ENCODE measurements at places on chromosomes 1 and 21.
A peak's percentile ranks its signal among the peaks of the same experiment; 100 is the strongest.

- DNase-seq, result no peak
Measured at GRCh38 chr1:16944038-16944437, 22.3 kb downstream of the CROCC start.

DNA sequence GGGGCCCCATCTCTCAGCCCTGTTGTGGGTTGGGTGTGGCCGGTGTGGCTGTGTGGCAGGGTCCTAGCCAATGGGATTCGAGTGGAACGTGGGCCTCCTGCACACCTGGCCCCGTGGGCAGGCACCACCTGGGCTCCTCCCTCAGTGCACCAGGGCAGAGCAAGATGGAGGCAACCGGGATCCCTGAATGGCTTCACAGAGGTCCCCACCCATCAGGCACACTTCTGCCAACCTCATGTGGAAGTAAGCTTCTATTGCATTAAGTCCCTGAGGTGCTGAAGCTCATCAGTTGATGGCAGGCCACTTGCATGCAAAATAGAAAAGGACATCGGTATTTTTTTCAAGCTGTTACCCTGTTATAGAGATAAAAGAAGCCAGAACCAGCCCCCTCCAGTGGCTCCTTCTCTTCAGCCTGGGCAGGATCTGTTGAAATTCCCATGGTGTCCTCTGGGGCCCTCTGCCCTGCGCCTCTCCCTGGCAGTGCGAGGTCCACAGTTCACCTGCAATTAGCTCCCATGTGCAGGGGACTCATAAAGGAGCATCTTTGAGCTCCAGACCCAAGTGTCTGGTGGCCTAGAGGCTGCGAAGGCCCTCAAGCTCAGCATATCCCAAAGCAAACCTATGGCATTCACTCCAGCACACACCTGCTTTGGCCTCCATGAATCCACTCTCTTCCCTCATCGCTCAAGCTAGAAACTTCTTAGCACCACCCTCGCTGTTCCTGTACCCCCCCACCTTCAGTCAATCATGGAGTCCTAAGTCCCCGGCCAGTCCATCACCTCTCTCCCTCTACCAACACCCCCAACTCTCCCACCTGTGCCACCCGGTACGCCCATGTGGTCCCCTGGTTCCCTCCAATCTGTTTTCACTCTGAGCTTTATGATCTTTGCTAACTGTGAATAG is 2.1 kb upstream of the SLC45A1 start:
- no peak for DNase-seq

GRCh38 chr1:29583727-29584126 is 347.4 kb downstream of the PTPRU start:
- DNase-seq, result no peak

- peak; percentile 61 for DNase-seq
Measured at GRCh38 chr21:39867198-39867650, at the start of gene PCP4. TSS of gene PCP4 (plus strand) at chr21:39867438. CDS start at chr21:39867502, 64 bp downstream.

- no peak for DNase-seq
Measured at GRCh38 chr1:177937931-177938330, 31.9 kb downstream of the SEC16B start.

DNA sequence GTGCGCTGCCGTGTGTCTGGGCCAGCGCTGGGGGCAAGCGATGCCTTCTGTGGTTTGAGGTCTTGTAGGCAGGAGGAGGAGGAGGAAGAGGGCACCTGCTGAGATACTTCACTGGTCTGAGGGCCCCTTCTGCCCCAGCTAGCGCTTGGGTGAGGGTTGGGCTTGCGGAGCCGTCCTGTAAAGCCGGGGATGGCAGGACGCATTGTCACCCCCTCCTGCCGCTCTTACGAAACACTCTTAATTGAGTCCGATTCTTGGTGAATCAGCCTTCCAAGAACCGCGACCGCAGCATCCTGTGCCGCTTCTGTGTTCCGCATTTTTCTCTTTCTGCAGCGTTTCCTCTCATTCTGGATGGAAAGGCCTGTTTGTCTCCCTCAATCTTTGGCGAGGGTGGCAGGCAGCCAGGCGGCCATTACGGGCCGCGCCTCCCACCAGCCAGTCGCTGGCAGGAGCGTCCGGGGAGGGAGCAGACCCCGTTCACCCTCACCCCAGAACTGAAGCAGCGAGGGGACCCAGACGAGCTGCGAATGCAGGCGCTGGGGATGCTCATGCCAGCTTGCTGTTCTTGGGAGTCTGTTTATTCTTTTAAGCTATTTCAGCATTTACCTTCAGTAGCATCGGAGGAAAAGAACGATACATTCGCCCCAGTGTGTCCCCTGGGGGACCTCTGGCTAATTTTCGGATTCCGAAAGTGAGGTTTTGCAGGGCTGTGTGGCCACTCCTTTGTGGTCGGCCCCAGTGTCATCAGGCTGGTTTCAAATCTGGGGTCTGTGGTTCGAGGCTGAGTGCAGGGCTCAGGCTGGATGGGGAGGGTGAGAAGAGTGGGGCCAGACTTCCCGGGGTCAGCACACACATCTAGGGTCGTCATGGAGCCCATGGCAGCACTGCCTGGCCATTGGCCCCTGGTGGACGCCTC is 62.7 kb downstream of the SKI start:
- DNase-seq, result peak; percentile 85

DNA sequence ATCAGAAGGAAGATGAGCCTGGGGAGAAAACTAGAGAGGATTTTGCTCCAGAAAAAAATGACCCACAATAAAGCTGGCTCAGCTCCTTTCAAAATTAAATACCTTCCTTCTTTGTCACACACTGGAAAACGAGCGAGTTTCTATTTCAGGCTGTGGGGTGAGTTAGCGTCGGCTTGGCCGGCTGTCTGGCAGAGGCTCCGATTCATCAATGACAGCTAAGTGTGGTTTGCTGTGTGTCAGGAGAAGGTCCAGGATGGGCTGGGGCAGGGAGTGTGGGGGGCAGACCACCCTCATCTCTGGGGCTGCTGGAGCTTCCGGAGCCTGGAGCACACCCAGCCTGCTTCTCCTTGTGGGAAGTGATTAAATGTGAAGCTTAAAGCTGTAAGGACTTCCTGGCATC is 120.2 kb downstream of the ETS2 start:
- DNase-seq, result peak; percentile 78

DNA sequence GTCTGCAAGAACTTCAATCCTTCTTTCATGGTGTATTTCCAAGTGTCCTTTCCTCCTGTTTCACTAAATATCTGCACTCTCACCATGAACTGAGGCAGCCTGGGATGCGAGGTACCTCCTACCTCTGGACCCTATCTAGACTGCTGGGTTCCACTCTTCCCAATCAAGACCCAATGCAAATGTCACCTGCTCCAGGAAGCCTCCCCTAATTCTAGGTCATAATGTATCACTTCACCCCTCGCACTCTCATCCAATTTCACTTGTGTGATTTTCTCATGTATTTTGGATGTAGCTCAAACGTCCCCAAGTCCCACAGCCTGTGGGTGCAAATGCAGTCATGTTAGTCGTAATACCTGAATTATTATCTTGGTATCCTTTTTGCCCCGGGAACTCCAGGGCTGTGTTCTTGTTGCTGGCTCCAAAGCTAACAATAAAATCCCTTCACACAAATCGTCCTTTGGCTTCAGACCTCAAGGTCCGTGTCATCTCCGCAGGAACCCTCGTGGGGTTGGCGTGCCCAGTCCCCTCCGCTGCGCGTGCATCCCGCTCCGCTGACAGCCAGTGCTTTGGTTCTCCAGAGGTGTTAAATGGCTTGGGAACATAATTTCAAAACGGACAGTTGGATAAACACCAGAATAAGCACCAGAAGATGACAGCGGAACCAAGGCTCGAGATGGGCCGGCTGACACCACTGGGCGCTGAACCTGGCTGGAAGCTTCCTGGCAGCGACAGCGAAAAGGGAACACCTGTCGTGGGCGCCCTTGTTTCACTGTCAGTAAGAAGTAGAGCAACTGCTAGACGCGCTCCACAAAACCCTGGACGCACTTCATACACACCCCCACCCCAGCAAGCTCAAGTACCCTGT is 1.0 kb upstream of the BACH1 start:
- no peak for DNase-seq

DNA sequence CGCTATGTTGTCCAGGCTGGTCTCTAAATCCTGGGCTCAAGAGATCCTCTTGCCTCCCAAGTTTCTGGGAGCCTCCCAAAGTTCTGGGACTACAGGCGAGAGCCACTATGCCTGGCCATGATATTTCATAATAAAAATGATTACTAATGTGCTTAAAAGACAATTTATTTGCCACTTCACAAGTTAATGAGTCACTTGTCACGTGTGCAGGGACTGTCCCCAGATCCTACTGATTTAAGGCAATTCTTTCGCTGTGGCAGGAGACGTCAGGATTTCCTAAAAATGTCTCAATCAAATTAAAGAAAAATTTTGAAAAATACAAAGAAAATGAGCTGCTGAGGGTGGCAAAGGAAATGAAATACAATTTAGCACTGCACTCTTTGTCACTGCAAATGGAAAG is 43.5 kb downstream of the B3GALNT2 start:
- DNase-seq, result no peak

GRCh38 chr1:26472901-26473845 is 933 bp downstream of the HMGN2 start:
- peak; percentile 58 for DNase-seq

GRCh38 chr1:235952950-235953615 is 86.4 kb upstream of the LYST start:
- no peak for DNase-seq

DNA sequence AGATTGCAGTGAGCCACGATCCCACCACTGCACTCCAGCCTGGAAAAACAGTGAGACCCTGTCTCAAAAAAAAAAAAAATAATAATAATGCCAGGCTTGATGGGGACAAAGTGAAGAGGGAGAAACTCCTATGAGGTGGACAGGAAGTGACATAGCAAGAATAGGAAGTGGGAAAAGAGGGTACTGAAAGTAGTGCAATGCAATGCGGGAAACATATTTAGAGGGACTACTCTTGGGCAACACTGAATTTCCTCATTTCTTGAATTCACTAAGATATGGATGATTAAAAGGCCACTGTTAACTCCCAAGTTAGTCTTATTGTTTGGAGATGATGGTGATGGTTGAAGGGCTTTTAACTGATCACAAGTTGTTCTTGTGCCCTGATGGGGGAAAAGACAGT is 21.6 kb upstream of the KCNA2 start:
- no peak for DNase-seq

DNA sequence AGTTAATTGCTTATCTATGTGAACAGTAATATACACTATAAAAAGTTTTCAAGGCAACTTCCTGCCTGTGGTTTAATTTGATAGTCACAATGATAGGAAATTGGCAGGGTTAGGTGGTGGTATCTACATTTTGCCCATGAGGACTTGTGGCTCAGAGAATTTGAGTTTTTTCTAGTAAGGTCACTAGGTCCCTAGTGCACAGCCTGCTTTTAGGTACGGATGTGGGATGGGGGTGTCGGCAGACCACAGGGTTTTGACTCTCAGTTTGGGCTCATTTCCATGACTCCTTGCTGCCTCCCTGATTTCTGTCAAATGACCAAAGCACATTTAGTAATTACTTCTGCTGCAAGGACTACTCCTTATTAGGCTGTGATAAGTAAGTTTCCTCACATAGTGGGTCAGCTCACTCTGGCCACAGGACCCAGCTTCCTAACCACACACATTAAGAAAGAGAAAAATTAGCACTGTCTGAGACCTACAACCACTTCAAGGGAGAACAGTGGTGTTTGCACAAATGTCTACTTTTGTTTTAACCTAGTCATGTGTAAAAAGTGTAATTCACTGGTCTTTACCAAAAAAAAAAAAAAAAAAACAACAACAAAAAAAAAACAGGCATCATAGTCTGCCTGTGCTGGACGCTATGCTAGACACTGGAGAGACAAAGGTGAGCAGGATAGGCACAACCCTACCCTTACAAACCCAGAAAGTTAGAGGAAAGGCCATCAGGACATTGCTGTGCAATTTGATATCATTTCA is 43.7 kb downstream of the MRPL39 start:
- DNase-seq, result no peak

- no peak for DNase-seq
Measured at GRCh38 chr1:76068953-76069561, 5.5 kb upstream of the ST6GALNAC3 start.

DNA sequence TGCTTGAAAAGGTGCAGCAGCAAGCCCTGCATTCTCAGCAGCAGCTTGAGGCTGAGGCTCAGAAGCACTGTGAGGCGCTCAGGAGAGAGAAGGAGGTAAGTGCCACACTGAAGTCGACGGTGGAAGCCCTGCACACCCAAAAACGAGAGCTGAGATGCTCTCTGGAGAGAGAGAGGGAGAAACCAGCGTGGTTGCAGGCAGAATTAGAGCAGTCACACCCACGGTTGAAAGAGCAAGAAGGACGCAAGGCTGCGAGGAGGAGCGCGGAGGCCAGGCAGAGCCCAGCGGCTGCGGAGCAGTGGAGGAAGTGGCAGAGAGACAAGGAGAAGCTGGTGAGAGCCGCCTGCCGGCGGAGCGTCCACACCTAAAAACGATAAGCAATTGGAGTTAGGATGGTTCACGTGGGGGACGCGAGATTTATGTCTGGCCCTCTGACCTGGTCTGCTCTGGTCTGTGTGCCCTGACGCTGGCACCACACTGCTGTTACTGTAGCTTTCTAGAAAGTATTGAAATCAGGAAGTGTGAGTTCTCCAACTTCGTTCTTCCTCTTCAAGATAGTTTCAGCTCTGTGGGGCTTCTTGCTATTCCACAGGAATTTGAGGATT is 26.7 kb upstream of the DIP2A start:
- DNase-seq, result no peak

DNA sequence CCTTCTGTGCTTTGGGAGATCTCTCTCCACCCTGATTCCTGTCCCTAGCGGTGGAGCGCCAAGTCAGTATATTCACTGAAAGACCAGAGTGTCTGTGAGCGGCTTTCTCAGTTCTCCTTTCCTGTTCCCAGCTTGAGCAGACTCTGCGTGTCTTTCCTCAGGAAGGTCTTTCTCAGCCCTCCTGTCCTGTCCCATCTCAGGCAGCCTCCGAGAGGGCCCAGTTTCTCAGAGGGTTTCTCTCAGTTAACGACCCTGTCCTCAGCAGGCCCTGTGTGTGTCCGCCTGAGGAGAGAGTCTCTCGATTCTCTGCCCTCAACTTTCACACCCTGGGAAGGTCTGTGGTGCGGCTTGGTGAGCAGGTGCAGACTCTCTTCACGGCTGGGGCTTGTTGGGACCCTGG is 34.0 kb upstream of the CHIT1 start:
- DNase-seq, result no peak

GRCh38 chr1:92184632-92185031 is 33.1 kb upstream of the C1orf146 start:
- DNase-seq, result no peak

DNA sequence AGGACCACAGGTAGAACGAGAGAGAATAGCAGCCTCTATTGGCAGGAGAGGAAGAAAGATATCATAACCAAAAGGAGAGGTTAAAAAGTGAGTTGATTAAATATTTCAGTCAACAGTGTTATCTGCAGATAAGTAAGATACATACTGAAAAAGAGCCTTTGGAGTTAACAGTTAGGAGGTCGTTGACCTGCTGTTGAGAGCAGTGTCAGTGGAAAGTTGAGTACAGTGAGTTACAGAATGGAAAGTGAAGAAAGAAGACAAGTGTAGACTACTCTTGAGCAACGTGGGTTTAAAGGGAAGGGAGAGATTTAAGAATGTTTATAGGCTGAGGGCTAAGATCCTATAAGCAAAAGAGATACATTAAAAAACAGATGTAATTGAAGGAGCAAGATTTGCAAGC is 30.2 kb downstream of the GNAT2 start:
- DNase-seq, result no peak

- no peak for DNase-seq
Measured at GRCh38 chr21:40882192-40882915, 35.4 kb upstream of the DSCAM start.
